Suppressor macrophage (primary cell): ENCODE measurements at places on chromosomes 7 and 10.
A peak's percentile ranks its signal among the peaks of the same experiment; 100 is the strongest.

GRCh38 chr7:117045927-117046710 is 92.8 kb downstream of the ST7 start:
- DNase-seq = no peak

DNA sequence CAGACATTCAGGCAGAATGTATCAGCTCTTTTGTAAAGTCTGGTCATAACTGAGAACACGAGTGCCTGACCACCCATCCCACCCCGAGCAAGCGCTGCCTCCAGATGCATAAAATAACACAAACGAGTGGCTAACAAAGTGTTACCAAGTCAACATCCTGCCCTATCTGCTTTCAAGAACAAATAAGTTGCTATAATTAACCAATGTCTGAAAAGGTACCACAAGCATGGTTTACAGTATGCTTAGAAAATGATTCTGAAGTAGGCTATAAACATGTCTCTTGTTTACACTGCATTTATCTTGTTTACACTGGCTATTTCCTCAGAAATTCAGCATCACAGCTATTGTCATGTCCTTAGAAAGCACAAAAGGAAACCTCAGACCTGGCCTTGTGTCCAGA is 49.5 kb downstream of the PIK3AP1 start:
- no peak for DNase-seq

DNA sequence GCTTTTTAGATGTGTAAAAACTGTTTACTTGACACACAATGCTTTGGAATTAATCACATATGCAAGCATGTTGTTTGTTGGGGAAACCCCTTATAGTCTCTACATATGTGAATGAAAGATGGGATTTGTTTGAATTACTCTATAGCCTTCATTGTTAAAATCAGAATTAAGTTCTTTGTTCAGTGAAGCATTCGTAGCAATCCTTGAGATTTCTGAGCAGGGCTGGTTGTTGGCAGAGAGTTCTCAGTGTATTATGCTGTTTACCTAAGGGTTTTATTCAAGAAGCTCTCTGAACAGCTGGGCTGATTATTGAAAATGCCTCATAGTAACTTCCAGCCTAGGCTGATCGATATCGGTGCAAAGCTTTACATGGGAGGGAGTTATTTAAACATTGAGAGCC is 190.9 kb downstream of the VTI1A start:
- no peak for DNase-seq

DNA sequence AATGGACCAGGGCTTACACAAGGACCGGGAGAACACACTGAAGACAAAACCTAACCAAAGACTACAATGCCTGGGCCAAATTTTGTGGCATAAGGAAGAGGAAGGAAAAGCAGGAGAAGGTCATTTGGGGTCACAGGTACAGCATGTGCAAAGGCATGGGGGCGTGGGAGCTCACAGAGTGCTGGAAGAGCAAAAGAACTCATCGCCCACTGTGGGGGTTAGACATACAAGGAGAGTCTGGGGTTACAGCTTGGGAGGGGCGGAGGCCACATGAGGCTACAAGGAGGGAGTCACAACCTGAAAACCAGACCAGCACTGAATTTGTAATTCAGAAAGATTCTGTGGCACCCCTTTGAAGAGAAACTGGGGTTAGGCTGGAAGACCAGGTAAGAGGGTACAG is 9.7 kb downstream of the PUS7 start:
- DNase-seq = peak; percentile 31

GRCh38 chr7:100167912-100168323 is 499 bp downstream of the GAL3ST4 start:
- no peak for DNase-seq

DNA sequence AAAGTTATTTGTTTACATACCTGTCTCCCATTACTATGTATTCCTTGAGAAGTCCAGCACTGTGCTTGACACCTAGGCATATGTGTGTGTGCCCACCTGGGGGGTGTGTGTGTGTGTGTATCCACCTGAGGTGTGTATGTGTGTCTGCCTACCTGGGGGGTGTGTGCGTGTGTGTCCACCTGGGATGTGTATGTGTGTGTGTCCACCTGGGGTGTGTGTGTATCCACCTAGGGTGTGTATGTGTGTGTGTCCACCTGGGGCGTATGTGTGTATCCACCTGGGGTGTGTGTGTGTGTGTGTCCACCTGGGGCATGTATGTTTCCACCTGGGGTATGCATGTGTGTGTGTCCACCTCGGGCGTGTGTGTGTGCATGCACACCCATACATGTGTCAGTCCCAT is 603.5 kb downstream of the PHTF2 start:
- DNase-seq = no peak

GRCh38 chr7:73433924-73434700 is 534 bp downstream of the FZD9 start:
- no peak for DNase-seq

GRCh38 chr7:90726120-90726519 is 130.0 kb downstream of the CDK14 start:
- no peak for DNase-seq

GRCh38 chr7:134532180-134532953 is 5.0 kb downstream of the AKR1B10 start:
- DNase-seq = no peak

- DNase-seq = no peak
These were observed 474.1 kb upstream of the ZMIZ1 start for GRCh38 chr10:78594559-78595268.

DNA sequence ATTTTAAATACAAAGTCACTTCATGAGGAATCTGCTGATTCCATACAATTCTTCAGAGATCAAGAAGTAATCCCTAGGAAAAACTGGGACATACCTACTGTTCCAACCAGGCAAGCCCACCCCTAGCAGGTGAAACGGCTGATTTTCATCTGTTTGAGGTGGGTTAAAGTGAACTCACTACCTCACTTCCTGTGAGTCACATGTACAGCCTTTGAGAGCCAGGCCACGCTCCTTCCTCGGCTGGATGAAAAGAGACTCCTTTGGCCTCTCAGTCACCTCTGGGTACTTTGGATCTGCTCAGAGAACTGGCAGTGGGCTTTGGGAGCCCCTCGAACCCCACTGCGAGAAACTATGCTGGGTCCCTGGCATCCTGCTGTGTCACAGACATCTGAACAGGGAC is 68.2 kb downstream of the CHST15 start:
- DNase-seq = no peak

GRCh38 chr10:83564889-83565588 is 574.3 kb upstream of the GHITM start:
- DNase-seq = no peak

DNA sequence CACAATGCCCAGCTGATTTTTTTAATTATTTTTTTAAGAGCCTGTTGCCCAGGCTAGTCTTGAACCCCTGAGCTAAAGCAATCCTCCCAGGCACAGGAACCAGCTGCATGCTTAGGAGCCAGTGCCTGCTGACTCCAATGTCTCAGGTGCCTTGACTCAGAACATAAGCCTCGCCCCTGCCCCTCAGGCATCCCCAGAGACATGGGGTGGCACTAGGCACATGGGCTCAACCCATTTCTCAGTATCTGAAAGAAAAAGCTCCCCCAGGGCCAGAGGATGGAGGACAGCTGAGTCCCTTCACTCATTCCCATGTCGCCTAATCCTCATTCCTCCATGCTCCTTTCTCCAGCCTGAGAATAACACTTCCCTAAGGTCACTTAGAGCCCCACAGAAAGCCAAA is 39.1 kb downstream of the KCNH2 start:
- no peak for DNase-seq
